ENCODE measurements at places on chromosomes 4 and X.

- no peak for DNase-seq
Observed at GRCh38 chr4:83613994-83614393, 78.1 kb downstream of the GPAT3 start.

GRCh38 chrX:1589356-1590130 is 1.9 kb upstream of the AKAP17A start:
- no peak for DNase-seq

- no peak for DNase-seq
Observed at GRCh38 chr4:110626532-110627153, 3.8 kb upstream of the PITX2 start.

GRCh38 chrX:118062048-118062789 is 54.4 kb downstream of the KLHL13 start:
- DNase-seq, result no peak

GRCh38 chr4:173883821-173884220 is 353.8 kb upstream of the HAND2 start:
- DNase-seq, result no peak

DNA sequence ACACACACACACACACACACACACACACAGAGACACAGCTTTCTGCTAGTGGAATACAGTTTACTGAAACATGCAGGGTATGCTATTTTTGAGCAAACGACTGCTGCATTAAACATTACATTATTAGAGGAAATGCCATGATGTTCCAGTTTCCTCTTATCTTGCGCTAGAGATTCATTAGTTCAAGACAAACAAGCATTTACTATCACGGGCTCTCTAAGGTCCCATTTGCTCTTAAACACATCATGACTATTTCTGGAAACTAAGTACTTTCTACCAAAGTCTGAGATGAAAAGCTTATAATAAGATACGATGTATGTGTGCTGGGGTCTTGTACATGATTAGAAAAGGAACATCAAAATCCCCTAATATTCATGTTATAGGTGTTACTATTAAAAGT is 48.8 kb downstream of the RPS3A start:
- no peak for DNase-seq

DNA sequence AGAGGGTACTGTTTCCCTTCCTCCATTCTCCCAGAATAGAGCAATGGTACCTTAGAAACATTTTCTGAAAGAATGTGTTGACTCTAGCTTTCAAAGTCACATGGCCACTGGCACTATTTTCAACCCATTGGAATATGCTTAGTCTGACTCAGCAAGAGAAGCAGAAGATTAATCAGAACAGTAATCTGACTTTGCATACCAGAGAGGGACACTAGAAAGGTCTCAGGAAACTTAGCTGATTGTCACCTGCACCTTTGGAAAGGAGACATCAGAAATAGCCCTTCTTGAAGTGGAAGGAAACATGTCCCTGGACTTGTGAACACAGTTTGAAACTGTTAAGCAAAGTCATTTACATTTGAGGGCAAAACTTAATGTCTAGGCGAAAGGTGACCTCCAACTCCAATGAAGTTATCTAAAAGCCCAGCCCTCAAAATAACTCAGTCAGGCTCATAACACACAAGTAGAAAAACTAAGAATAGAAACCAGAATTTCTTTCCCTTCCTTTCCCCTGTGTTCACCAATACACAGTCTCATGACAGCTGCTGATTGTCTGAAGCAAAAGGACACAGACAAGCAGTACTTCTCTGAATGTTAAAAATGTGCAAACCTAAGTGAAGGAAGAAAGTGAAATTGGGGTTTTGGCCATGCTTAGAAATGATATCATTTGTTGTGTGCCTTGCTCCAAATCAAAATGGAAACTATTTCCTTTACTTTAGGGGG is 270.8 kb downstream of the GRIA3 start:
- DNase-seq, result no peak

GRCh38 chrX:17967888-17968287 is 106.8 kb upstream of the RAI2 start:
- DNase-seq, result no peak

GRCh38 chrX:149984411-149984810 is 46.1 kb upstream of the EOLA2 start:
- DNase-seq, result no peak

DNA sequence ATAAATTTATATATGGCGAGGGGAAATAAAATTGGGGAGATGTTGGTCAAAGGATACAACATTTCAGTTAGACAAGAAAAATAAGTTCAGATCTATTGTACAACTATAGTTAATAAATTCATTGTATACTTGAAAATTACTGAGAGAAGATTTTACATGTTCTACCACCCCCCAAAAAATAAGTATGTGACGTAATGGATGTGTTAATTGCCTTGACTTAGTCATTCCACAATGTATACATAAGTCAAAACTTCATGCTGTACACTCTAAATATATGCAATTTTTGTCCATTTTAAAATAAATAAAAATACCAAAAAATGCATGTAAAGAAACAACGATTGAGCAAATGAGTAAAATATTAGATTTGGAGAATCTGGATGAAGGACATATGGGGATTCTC is 1.8 kb downstream of the USP11 start:
- no peak for DNase-seq

- DNase-seq, result peak; percentile 46
Observed at GRCh38 chr4:48315728-48316630, 25.4 kb upstream of the SLAIN2 start.

- DNase-seq, result peak; percentile 6
Observed at GRCh38 chrX:97039363-97040029, 155.8 kb downstream of the RPA4 start.

DNA sequence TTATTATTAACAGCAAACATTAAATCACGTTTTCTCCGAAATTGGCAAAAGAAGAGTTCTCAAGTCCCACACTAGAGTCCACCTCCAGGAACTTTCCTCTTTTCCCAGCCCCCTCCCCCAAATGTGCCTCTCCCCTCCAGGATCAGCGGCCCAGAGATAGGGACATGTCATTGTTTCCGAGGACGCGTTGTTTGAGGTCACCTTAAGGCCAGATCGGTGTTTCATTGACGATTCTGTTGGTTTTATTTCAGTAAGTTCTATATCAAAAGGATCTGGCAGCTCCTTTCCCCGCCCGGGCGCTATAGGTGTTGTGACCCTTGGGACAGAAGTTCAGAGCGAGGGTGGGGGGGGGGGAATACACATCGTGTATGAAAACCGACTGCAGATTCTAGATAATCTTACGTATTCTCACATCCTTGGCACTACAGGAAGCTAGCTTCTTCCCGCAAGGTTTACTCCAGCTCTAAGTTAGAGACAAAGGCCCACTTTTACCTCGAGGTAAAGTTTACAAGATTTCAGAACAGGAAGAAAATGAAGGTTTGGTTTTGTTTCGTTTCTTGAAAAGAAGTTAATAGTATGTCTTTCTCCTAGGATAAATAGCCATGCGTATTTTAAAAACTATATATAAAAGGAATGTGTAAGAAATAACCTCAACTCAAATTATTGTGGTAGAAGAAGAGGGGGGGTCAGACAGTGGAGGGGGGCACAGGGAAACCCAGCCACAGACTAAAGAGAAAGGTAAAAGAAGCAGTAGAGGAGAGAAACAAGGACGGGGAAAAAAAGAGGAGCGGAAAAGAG is 739 bp upstream of the MSX1 start:
- no peak for DNase-seq

GRCh38 chr4:69707807-69708206 is 52.6 kb downstream of the SULT1B1 start:
- peak; percentile 47 for DNase-seq

DNA sequence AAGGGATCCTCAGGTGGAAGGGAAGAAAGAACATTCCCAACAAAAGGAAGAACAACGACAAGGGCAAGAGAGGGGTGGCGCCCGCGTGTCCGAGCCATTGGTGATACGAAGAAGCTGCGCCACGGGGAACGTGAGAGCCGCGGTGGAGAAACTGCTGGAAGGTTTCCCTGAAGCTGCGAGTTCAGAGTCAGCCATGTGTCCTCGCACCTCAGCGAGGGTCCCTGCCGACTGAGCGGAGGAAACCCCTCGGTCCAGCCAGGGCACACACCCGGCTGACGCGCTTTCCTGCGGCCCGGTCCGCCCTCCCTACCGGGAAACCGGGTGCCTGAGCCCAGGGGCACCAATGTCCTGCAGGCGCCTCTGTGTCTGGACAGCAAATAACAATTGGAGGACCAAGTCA is 18.0 kb downstream of the IRF2 start:
- no peak for DNase-seq

GRCh38 chrX:2664502-2664901 is 26.6 kb upstream of the CD99 start:
- no peak for DNase-seq

GRCh38 chr4:42713391-42713790 is 56.5 kb upstream of the ATP8A1 start:
- no peak for DNase-seq

GRCh38 chrX:72159769-72160168 is 21.8 kb upstream of the PIN4 start:
- DNase-seq, result no peak

GRCh38 chr4:165016971-165017370 is 14.8 kb upstream of the TRIM60 start:
- DNase-seq, result no peak

- no peak for DNase-seq
Observed at GRCh38 chrX:96761566-96761965, 76.9 kb downstream of the DIAPH2 start.

DNA sequence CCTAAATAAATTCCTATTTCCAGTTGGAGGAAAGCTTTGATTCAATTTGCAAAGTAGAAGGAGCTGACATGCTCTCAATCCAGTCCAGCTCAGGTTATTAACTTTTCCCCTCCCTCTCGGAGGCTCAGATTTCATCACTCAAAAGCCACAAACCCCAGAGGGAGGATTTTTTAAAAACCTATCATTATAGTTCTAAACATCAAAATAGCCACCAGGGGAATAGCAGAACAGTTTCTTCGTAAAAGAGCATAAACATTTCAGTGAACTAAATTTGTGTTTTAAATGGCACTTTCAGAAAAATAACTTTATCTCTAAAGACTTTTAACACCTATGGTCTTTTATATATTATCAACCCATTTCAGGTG is 8.8 kb downstream of the GPRIN3 start:
- no peak for DNase-seq

- DNase-seq, result no peak
Observed at GRCh38 chr4:142092941-142093340, 456.6 kb downstream of the IL15 start.

GRCh38 chrX:72536542-72536941 is 36.1 kb downstream of the HDAC8 start:
- DNase-seq, result no peak

DNA sequence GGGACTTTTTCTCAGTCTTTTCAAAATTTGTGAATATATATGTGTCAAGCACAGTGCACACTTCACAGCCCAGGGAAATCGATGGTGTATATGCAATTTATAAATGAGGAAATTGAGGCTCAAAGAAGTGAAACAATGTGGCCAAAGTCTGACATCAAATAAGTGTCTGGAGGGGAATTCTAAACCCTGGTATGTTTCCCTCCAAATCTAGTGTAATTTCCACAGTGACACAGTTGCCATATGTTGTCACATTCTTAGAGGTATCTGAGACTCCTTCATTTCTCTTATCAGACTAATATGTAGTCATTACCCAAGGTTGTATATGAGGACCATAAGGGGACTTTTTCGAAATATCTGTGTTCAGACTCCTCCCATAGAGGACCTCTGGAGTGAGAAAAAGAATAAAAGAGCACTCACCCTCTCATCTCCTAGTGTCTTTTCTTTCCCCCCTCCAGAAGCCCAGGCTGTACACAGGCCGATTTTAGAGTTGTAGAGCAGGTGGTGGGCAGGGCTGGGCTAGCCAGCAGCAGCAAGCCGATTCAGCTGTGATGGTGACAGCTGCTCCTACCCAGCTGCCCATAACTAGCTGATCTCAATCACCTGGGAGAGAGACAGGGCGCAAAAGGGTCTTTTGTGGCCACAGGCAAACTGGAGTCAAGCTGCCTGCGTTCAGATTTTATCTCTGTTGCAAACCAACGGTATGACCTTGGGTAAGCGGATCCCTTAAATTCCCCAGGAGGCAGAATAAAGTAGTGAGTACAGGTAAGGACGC is 55.1 kb downstream of the CLCN5 start:
- no peak for DNase-seq

DNA sequence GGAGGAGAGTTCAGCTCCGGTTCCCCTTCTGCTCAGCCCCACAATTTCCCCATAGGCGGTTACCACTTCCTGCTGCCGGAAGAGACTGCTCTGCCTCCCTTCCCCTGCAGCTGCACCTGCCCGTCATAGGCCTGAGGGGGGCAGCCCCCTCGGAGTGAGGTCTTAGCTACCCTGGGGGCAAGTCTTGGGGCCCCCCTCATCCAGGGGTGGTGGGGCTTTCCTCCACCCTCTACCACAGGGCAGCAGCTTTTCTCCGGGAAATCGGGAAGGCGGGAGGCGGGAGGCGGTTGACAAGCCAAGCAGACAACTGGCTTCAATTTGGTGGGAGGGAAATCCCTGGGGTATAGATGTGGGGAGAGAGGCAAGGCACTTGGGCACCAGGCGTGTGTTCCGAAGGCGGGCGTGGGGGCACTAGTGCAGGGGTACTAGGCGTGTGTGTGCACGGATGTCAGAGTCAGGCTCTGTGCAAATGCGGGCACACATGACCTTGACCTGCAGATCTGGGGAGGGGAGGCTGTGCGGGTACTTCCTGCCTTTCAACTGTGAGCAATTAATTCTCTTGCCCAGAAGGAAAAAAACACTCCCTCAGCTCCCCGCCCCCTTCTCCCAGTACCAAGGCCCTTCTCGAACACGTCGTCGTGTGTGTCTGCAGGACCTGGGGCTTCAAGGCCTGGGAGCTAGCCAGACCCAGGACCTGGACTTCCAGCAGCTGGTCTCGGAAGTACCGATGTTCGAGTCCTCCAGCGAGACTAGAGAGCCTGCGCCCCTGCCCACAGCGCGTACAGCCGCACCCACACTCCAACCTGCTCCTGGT is 1.0 kb upstream of the ARHGAP4 start:
- no peak for DNase-seq

- no peak for DNase-seq
Observed at GRCh38 chr4:36020351-36020750, 224.0 kb downstream of the ARAP2 start.

GRCh38 chrX:103400931-103401330 is 24.6 kb downstream of the BEX3 start:
- no peak for DNase-seq

DNA sequence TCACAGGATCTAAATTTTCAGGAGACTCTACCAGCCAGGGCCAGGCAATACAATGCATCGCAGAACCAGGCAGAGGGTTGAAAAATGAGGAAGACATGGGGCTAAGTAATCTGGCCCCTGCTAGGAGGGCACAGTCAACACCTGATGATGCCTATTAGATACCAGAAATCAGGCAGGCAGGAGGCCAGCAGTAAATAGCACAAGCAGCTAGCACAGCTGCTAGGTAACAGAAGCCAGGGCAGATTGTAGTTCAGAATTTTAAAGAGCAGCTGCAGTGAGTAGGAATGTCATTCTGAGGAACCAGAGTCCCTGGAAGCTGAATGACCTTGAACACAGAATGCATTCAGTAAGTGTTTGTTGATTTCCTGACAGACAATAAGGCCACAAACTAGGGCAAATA is 38.8 kb upstream of the TRPC5OS start:
- DNase-seq, result no peak

GRCh38 chrX:105527759-105528158 is 294.6 kb upstream of the NRK start:
- DNase-seq, result no peak
